ENCODE measurements at places on chromosomes 3 and 15.

DNA sequence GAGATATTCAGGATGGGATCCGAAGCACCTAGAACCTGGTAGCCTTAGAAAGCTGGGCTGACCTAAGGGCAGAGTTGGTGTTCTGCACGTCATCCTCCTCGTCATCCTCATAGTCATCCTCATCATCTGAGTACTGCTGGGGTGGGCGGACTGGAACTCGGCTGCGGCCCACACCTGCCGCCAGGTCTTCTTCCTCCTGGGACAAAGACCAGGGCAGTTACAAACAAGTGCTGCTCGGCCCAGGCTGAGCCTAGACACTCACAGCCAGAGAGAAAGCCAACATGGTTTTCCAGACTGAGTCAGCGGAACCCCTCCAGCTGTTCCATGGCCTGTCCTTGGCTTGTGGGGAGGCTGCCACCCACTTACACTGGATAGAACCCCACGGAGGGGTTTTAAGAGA is 40.5 kb downstream of the SEMA3G start:
- DNase-seq, result no peak

- DNase-seq, result no peak
Observed at GRCh38 chr3:131669600-131669999, 166.8 kb upstream of the MRPL3 start.

GRCh38 chr15:71732636-71733035 is 77.7 kb upstream of the NR2E3 start:
- DNase-seq, result no peak

DNA sequence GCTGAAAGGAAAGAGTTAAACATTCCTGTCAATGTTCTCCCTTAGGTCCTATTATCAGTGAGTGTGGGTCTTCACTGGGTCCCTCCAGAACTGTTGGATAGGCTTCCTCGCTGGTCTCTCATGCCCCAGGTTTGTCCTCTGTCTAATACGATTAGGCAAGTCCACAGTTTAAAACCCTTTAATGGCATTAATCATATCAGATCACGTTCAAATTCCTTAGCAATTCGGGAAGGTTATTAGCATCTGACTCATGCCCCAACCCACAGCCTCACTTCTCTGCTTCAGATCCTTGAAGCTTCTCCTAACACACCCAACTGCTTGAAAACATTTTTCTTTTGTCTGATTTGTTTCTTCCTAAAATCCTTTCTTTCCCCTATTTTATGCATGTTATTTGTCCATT is 224.3 kb upstream of the ATP10A start:
- DNase-seq, result no peak

GRCh38 chr15:82298520-82298919 is 35.9 kb downstream of the SAXO2 start:
- DNase-seq, result no peak

DNA sequence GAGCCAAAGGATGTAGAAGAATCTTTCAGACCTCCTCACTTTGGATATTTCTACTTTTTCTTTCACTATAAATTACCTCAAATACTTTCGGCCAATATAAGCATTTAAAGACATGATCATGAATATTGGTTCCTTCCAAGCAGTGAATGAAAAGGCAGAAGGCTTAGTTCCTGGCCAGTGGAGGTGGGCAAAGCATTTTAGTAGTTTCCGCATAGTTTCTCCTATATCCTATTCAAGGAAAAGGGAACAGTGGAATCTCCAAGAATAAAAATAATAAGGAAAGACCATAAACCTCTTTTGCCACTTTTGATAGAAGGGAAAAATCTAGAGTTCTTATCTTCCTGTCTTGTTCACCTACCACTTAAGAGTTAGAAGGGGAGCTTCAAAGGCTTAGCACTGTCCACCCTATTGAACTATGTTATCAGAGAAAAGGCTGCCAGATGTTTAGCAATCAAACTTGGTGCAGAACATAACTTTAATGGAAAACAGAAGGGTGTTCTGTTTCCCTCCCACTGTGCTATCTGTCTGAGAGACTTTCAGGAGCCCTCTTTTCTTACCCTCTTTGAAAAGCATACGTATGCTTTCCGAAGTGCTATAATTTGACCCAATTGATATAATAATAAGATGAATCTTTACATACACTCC is 155.6 kb upstream of the DPH6 start:
- DNase-seq, result no peak

GRCh38 chr3:27607370-27607769 is 114.8 kb downstream of the EOMES start:
- no peak for DNase-seq

GRCh38 chr3:175479175-175479574 is 620.0 kb downstream of the NAALADL2 start:
- DNase-seq, result no peak

GRCh38 chr3:11254876-11255275 is 17.3 kb upstream of the ATG7 start:
- no peak for DNase-seq

DNA sequence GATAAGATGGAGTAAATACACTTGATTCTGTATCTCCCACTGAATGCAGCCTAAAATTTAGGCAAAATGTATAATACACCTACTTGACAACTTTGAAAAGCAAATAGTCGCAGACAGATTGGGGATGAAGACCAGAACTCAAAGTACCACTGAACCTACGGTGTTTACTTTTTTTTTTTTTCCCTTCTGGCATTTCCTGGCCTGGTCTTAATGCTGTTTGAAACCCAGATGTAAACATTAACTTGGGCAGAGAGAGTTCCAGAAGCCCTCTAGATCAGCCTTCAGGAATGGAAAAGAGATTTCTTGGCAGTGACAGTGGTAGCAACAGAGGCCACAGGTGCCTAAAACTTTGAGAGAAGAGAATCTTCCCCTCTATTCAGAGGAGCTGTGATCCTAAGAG is 27.8 kb downstream of the ALPK3 start:
- DNase-seq, result no peak
